Stimulated activated CD4-positive, alpha-beta T cell treated with anti-CD3 and anti-CD28 coated beads, Interleukin-15, amount 100 ng/mL, for 24 hours (primary cell): ENCODE measurements at places on chromosomes 11 and 22.

DNA sequence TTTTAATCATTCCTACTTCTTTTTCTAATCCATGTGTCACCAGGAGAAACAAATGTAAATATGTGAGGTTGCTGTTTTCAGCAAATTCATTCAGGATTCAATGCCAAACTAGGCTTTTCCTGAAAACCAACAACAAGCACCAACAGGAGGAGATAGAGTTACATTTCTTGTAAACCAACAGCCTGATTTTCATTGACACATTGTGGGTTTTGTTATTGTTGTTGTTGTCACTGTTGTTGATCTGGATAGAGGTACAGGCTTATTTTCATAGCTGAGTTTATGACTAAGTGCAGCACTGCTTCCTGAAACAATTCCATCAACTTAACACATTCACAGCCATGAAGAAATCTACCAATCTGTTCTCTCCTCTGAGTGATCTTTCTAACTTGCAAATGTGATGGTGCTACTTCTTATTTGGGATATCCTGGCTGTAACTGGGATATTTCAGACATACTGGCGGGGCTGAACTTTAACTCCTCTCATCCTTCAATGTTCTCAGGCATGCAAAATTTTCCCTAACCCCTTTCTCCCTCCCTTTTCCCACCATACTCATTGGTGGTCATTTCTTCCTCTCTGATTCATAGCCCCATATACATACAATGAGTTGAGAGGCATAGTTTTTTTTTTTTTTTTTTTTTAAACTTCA, 65.5 kb downstream of the ME3 start:
- DNase-seq = no peak

DNA sequence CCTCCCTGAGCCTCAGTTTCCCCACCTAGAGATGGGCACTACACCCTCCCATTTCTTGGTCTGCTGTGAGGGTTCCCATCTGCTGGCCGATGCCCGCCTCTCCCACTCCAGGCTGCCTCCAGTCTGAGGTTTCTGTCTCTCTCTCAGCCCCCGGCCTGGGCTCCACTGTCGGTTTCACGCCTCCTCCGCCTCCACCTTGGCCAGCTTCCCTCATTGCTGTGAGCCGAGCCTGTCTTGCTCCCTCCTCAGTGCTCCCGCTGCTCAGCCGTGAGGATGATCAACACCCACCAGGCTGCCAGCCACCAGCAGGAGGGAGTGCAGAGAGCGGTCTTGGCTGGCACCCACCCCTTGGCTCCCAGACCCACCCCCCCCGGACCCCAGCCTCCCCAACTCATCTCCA, 61.0 kb downstream of the CYTH4 start:
- no peak for DNase-seq

DNA sequence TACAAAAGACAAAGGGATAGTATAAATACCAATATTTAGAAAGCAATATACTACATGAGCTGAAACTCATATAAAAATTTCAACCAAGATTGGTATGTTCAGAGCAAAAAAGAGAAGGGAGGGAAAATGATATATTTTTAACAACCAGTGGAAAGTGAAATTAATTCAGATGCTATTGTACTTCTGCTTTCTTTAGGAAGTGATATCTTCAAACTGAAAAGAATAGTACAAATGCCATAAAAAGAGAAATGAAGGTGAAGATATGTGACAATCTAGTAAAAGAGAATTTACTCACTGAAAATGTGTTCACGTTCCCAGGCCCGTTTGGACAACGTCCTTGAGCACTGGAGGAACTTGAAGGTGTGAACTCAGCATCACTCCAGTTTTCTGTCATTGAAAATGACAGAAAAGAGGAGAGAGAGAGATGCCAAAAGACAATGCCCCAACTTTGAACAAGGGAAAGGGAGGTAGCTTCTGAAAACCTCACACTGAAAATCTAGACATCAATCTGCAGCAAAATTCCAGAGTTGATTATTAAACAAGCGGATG, 47.5 kb downstream of the SC5D start:
- no peak for DNase-seq

- no peak for DNase-seq
These were observed 10.8 kb downstream of the EHF start for GRCh38 chr11:34631737-34632104.

DNA sequence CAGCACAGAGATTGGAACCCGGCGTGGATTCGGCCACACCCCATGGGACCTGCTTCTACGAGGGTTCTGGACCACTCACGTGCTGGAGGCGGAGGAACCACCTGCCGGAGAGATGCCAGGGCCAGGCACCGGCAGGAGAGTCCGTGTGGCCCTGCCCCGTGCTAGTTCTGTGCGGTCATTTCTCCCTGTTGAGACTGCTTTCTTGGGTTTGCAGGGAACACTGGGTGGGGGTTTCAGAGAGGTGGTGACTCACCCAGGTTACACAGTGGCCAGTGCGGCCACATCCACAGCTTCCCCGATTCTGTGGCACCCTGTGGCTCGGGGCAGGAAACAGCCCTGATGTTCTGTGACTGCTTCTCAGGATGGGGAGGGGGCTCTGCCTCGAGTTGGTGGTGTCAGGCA, 3.6 kb upstream of the PHLDA2 start:
- no peak for DNase-seq

DNA sequence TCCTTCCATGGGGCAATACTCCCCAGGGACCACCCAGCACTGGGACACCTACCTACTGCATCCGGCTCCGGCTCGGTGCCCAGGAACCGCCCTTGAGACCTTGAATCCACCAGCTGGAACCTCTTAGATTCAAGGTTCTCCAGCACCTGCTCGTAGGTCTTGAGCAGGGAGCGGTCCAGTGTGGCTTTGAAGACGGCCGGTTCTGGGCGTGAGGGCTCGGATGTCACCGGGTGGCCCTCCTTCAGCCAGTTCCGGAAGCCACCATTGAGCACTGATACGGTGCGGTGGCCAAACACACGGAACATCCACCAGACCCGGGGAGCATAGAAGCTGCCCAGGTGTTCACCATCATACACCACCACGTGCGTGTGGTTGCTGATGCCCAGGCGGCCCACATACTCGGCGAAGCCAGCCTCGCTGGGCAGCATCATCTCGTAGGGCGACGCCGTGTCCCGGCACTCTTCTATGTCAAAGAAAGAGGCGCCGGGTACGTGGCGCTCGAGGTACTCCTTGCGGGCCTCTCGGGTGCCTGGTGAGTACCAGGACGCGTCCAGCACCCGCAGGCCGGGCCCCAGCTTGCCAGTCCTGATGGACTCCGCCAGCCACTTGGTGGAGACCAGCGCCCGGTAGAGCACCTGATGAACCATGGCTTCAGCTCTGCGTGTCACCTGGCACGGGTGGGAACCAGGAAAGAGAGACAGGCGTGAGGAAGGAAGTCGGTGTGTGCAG, 997 bp downstream of the TST start:
- no peak for DNase-seq

GRCh38 chr11:36105743-36106581, 162.1 kb downstream of the LDLRAD3 start:
- no peak for DNase-seq
